ENCODE measurements at places on chromosomes 4 and X.

GRCh38 chrX:150438165-150438564 lies 75.0 kb downstream of the MAMLD1 start:
- H3K4me3 ChIP-seq = no peak overlapping the region
- no peak overlapping the region for H3K27ac ChIP-seq
- H3K4me1 ChIP-seq = no peaks in the 10 kb centered on the region
- no peaks in the 10 kb centered on the region for H3K36me3 ChIP-seq

DNA sequence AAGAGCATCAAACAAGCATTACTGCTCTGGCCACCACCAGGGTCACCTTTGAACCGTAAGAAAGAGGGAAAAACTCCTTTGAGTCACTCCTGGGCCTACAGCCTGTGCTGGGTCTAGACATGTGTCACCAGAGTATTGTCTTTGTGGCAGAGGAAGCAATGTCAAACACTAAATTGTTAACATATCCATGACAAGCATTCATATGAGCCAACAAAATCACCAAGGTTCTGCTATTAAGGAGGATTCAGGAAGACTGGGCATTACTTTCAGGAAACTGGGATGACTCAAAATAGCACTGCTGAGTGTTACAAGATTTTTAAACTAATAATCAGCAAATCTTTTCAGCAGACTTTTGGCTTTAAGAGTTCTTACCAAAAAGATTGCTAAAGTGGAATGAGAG lies 28.1 kb downstream of the LGI2 start:
- H3K4me1 ChIP-seq = no peaks in the 10 kb centered on the region
- H3K4me3 ChIP-seq = no peak overlapping the region
- no peaks in the 10 kb centered on the region for H3K36me3 ChIP-seq
- no peak for DNase-seq
- peaks cover 30% of the 10 kb centered on the region for H3K27me3 ChIP-seq

DNA sequence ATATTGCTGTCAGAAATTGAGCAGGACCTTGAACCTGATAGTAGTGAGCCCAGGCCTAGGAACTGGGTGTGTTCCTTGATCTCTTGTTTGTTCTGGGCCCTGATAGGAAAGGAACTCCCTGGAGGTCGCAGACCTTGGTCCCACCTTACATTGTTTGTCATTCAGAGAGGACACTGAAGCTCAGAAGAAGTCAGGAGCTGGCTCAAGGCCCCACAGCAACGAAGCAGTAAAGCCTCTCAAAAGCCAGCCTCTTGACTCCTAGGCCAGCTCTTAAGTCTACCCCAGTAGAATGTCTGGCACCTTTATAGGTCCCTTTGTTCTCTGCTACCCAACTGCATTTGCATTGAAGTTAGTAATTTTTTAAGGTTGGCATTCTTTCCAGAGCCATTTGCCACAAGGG lies 46.8 kb downstream of the MAMLD1 start:
- peaks cover 2% of the 10 kb centered on the region for H3K4me1 ChIP-seq
- no peaks in the 10 kb centered on the region for H3K27me3 ChIP-seq
- no peak overlapping the region for H3K4me3 ChIP-seq

- H3K36me3 ChIP-seq = no peaks in the 10 kb centered on the region
- H3K4me1 ChIP-seq = peaks cover 12% of the 10 kb centered on the region
- DNase-seq = peak; percentile 56
- no peaks in the 10 kb centered on the region for H3K27me3 ChIP-seq
Observed at GRCh38 chr4:6917461-6918271, 8.0 kb downstream of the TBC1D14 start.

- H3K36me3 ChIP-seq = no peaks in the 10 kb centered on the region
- no peak overlapping the region for H3K27ac ChIP-seq
- no peaks in the 10 kb centered on the region for H3K4me1 ChIP-seq
- no peak for DNase-seq
Observed at GRCh38 chrX:115257711-115258110, 23.8 kb upstream of the LRCH2 start.

GRCh38 chr4:26290321-26290720 lies 30.5 kb upstream of the RBPJ start:
- no peak overlapping the region for H3K4me3 ChIP-seq
- no peaks in the 10 kb centered on the region for H3K36me3 ChIP-seq
- no peak for DNase-seq
- no peak overlapping the region for H3K27ac ChIP-seq
- no peaks in the 10 kb centered on the region for H3K4me1 ChIP-seq
- H3K27me3 ChIP-seq = no peaks in the 10 kb centered on the region

- peak; percentile 15 for DNase-seq
- no peak overlapping the region for H3K4me3 ChIP-seq
- H3K27me3 ChIP-seq = peaks cover 92% of the 10 kb centered on the region
- no peak overlapping the region for H3K27ac ChIP-seq
- H3K36me3 ChIP-seq = no peaks in the 10 kb centered on the region
Observed at GRCh38 chr4:13535118-13535517, 9.2 kb downstream of the NKX3-2 start.

DNA sequence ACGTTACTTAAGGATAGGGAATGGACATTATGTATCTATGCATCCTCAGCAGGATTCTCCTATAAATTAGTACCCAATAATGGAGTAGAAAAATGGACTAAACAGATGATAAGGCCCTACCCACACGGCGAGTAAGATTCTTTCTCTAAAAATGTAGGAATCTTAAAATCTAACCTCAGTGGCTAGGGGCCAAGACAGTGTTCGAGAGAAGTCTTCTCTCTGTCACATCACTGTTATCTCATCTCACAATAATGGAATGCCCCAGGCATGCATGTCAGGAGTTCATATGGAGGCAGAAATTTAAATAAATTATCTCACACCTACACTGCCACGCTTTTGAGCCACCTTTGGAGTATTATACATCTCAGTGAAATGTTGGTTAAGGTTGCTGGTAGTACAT lies 132.9 kb downstream of the LDB2 start:
- no peaks in the 10 kb centered on the region for H3K27me3 ChIP-seq
- no peaks in the 10 kb centered on the region for H3K36me3 ChIP-seq
- H3K4me1 ChIP-seq = no peaks in the 10 kb centered on the region
- no peak for DNase-seq
- H3K27ac ChIP-seq = no peak overlapping the region

GRCh38 chr4:185357211-185357610 lies 38.5 kb downstream of the LRP2BP start:
- H3K27me3 ChIP-seq = no peaks in the 10 kb centered on the region
- H3K4me1 ChIP-seq = peaks cover 21% of the 10 kb centered on the region
- no peak overlapping the region for H3K4me3 ChIP-seq
- DNase-seq = no peak
- H3K36me3 ChIP-seq = peaks cover 17% of the 10 kb centered on the region
- peak overlapping the region; percentile 78 for H3K27ac ChIP-seq

- no peaks in the 10 kb centered on the region for H3K36me3 ChIP-seq
- no peaks in the 10 kb centered on the region for H3K27me3 ChIP-seq
- H3K27ac ChIP-seq = no peak overlapping the region
- H3K4me1 ChIP-seq = no peaks in the 10 kb centered on the region
Observed at GRCh38 chr4:11072999-11073398, 355.7 kb downstream of the HS3ST1 start.
